Amniotic epithelial cell (primary cell): ENCODE measurements at places on chromosomes 2 and 18.
A peak's percentile ranks its signal among the peaks of the same experiment; 100 is the strongest.

- DNase-seq, result peak; percentile 71
These were observed 15.0 kb upstream of the DSG1 start for GRCh38 chr18:31302991-31303390.

DNA sequence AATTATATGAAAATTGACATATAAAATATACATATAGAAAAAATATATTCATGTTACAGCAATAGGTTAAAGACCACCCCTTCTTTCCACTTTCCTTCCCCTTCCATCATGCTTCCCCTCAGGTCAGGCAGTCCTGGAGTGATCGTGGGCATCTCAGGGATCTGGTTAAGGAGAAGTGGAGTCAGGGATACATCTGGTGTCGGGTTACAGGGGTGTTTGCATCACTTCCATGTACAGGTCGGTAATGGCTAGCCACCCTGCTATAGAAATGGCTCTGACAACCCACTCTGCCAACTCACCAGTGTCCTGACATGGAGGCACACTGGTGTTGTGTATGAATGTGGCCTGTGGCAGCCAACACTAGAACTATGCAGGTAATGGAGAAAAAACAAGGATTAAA is 36.3 kb upstream of the LGALSL start:
- no peak for DNase-seq

DNA sequence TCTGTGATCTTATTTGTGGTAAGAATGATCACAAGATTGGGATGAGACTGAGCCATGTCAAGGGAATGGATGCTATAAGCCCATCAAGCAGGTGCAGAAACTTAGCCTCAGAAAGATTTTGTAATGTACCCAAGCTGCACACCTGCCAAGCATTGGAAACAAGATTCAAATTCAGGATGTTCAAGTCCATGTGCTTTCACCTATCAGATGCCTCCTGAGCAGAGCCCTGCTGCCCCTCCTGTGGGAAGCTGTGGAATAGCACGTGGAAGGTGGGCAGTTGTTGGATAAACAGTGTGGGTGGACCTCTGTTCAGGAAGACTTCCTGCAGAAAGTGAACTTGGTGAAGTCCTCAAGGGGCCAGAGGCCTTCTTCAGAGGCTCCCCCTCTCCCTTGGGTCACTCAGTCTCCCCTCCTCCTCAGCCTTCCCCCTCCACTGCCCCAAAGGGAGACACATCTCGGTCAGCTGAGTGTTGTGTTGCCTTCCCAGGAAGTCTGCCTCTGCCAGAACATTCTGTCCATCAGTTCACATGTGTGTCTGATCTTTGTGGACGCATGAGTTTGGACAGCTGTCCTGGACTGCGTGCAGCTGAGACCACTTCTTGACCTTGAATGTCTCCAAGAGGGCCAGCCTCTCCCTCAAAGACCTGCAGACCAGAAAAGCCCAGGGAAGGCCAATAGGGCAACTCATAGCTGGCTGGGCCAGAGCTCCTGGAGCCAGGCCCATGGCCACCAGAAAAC is 186.1 kb downstream of the INHBB start:
- DNase-seq, result peak; percentile 84

DNA sequence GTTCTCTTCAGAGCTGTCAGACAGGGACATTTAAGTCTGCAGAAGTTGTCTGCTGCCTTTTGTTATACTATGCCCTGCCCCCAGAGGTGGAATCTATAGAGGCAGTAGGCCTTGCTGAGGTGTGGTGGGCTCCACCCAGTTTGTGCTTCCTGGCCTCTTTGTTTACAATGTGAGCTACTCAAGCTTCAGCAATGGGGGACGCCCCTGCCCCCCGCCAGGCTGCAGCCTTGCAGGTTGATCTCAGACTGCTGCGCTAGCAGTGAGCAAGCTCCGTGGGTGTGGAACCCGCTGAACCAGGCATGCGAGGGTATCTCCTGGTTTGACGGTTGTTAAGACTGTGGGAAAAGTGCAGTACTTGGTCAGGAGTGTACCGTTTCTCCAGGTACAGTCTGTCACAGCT is 24.0 kb upstream of the PAIP2B start:
- no peak for DNase-seq

DNA sequence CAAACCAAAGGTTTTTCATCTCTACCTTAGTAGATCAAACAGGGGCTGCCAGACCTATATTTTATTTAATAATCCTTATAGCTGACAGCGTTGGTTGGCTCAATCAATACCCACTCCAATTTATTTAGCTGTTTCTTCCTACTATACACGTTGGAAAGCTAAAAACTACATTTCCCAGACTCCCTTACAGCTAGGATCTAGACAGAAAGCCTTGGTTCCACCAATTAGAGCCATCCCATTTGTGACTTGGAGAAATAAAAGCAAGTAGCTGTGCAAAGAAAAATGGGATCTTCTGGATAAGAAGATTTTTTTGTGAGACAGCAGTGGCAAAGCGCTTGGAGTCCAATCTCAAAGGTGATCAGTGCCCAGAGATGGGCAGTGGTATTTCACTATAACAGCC is 331.3 kb upstream of the MEIS1 start:
- no peak for DNase-seq

DNA sequence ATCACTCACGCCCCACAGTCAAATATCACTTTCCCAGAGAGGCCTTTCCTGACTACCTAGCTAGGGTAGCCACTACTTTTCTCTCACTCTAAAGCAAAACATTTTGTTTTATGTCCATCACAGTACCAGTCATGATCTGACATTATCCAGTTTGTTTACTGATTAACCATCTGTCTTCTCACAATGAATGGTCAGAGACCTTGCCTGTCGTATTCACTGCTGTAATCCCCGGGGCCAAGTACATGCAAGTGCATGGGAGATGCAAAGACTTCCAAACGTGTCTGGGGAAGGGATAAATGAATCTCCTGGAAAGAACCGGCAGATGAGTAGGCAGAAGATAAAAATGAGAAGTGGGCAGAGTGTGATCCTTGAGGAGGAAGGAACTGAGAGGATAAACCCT is 39.7 kb downstream of the THUMPD2 start:
- DNase-seq, result peak; percentile 23

DNA sequence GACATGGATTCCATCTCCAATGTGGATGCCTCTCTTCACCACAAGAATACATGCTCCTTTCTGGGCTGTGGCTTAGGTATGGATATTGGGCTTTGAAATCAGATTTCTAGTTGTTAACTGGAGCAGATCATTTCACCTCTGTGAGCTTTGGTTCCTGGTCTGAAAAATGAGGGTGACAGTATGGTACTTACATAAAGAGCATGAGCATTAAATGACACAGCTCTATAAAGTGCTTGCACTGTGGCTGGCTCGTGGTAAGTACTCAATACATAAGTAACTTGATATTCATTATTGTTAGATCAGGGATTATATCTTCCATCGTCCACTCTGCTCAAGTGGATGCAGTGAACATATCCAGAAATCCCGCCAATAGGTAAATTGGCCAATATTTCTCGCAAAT is 33.4 kb downstream of the ARHGAP25 start:
- no peak for DNase-seq

- DNase-seq, result no peak
These were observed 750 bp upstream of the CCDC150 start for GRCh38 chr2:196638765-196639164.

- DNase-seq, result peak; percentile 58
These were observed 100.4 kb downstream of the SNTG2 start for GRCh38 chr2:1051075-1051474.
